ENCODE measurements at places on chromosomes 13 and 19.

DNA sequence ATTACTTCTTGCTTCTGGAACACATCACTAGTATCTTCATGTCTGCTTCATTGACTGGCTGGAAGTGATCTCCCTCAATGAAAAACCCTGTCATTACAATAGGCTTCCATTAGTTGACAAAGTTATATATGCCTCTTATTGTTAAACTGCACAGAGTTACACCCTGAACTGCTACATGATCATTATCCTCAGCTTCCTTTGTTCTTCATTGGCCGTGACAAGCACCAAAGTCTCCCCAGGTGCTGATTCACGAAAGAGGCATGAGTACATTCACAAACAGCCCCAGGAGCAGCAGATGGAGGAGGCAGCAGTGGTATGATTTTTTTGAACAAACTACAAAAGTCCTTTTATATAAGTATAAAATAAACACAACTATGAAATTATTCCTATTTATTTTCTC, 51.4 kb downstream of the VWA8 start:
- no peak for DNase-seq

DNA sequence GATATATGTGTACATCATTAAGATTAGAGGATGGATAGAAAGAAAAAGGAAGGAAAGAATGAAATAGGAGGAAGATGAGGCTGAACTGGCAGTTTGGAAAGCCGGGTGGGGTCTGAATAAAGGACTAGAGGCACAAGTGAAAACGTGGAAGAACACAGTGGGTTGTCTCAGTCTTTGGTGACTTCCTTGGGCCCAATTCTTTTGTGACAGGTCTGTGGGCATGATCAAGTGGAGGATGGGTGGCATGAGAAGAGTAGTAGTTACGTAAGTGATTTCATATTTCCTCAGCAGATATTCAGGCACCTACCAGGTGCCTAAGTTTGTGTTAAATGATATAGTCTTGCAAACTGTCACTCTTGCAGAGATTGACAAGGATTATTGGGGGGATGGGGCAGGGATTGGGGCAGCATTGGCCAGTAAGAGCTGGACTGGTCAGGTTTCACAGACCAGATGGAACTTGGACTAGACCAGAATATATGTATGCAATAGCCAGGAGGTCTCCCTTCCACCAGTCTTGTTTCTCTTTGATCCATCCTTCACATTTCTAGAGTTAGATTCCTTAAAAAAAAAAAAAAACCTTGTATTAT, 2.7 kb downstream of the TPP2 start:
- no peak for DNase-seq

DNA sequence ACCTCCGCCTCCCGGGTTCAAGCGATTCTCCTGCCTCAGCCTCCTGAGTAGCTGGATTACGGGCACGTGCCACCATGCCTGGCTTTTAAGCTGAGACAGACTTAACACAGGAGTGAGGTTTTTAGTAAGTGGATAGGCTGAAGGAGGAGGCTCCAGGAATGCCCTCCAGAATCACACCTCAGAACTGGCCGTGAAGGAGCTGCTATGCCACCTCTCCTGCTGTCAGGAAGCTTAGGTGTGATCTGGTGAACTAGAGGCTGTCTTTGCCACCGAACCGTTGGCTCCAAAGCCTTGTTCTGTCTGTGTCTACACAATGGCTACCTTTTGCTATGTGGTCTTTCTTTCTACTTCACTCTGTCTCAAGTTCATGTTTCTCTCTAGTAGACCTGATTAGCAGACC, 4.2 kb downstream of the PDCD2L start:
- no peak for DNase-seq

- DNase-seq = no peak
Observed at GRCh38 chr13:113655346-113656002, 2.5 kb downstream of the ATP4B start.

DNA sequence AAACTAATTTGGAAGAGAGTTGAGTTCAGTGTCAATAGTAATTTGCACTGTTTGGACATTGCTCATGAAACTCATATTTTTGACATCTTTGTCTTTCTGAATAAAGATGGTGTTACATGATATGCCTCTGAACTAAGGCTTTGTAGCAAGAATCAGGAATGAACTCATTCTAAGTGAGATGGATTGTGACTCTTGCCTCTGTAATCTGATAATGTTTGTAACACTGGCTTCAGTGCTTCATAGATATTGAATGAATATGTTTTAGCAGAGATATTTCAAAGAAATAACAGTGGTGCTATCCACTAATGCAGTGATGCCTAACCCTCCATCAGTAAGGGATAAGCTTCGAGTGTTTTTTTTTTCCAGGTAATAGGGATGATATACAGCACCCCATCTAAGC, 32.9 kb downstream of the TEX26 start:
- no peak for DNase-seq

DNA sequence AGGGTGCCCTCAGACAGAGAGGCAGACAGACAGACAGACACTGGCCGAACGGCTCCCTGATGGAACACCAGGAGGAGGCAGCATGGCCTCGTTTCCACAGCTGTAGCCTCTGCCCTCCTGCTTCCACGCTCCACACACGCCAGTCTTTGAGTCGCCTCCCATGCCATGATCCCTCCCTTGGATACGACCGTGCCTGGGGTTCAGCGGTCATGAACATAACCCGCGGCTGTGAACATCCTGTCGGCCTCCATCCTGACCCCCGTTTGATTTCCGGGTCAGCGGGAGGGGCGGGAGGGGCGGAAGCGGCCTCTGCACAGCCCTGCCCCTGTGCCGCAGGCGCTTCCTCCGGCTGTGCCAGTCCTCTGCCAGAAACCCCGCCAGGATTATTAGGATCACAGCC, 23.4 kb downstream of the GP6 start:
- no peak for DNase-seq

DNA sequence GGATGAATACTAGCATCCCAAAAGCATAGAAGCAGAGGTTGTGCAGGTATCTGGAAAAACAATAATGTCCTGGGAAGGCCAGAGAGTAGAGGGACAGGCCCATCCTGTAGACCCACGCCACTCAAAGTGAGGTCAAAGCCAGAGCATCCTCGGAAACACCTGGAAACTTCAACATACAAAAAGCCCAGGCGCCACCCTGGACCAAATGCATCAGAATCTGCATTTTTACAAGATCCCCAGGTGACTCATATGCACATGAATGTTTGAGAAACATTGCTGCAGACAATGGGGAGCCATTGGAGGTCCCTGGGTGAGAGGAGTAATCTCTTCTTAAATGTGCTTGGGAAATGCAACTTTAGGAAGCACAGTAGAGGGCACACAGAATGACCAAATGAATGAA, 684.1 kb downstream of the DIAPH3 start:
- DNase-seq = no peak

- no peak for DNase-seq
Observed at GRCh38 chr13:44267980-44268379, 105.6 kb upstream of the SERP2 start.

- no peak for DNase-seq
Observed at GRCh38 chr13:30204564-30204963, 102.8 kb downstream of the KATNAL1 start.

GRCh38 chr13:80010286-80010831, 330.6 kb downstream of the SPRY2 start:
- no peak for DNase-seq

GRCh38 chr13:103130681-103131210, 64.5 kb upstream of the SLC10A2 start:
- DNase-seq = no peak

GRCh38 chr13:41408121-41408520, 49.2 kb upstream of the RGCC start:
- DNase-seq = no peak

- DNase-seq = no peak
Observed at GRCh38 chr13:110113284-110113764, 193.6 kb downstream of the COL4A1 start.

DNA sequence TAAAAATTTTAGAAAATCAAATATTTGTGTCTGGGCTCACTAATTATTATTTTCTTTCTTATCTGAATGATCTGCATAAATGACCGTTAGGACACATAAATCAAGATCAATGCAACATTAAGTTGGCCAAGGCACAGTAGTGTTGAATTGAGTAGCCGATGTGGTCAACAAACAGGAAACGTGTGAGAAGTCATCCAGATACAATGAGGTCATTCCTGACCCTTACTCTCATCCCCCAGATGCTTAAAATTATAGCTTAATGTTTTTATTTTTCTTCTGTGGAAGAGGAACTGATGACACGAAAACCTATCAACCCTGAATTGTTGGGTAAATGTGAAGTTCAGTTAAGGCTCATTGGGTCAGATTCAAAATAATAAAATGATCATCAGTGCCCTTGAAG, 222.9 kb downstream of the RFC3 start:
- no peak for DNase-seq

GRCh38 chr13:41276824-41277223, 13.4 kb upstream of the MTRF1 start:
- DNase-seq = no peak

DNA sequence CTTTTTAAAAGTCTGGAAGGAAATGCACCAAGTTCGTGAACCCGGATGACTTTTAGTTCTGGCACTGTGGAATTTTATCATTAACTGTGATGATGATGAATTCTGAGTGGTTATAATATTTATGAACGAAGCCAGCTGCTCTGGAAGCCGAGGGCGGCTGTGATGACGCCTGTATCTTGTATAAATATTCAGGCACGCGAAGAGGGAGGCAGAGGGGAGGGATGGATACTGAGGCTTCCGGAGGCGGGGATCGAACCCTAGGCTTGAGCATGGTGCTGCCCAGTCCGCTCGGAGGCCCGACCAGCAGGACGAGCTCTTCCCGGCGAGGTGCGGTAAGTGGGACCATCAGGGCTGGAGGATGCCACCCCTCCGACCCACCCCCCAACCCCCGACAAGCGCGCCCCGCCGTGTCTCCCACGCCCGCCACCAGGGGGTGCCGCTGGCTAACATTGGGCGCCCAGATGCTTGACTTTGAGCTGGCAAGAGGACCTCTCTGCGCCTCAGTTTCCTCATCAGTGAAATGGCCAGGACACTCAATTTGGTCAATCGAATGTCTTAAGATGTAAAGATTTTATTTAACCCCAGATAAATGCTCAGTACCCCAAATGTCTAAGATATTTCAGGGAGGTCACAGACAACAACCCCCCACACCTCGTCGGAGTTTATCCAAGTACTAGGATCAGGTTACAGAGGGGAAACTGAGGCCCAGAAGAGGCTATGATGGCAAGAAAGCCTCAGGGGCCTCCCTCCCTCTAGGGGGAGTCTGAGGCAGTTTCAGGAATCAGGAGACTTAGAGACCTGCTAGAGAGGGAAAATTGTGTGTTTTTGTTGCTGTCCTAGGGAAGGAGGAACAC, 4.5 kb upstream of the RAB3A start:
- DNase-seq = peak; percentile 53

DNA sequence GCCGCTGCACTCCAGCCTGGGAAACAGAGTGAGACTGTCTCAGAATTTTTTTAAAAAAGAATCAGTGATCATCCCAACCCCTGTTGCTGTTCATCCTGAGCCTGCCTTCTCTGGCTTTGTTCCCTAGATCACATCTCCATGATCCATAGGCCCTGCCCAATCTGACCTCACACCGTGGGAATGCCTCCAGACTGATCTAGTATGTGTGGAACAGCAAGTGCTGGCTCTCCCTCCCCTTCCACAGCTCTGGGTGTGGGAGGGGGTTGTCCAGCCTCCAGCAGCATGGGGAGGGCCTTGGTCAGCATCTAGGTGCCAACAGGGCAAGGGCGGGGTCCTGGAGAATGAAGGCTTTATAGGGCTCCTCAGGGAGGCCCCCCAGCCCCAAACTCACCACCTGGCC, at the start of gene KLK2:
Gene KLK2 (plus strand): TSS at position 384 of the 400 bp plus-strand sequence. CDS start 35 bp downstream, outside the sequence.
- DNase-seq = no peak

- no peak for DNase-seq
Observed at GRCh38 chr19:11141937-11142527, 13.6 kb downstream of the SPC24 start.

DNA sequence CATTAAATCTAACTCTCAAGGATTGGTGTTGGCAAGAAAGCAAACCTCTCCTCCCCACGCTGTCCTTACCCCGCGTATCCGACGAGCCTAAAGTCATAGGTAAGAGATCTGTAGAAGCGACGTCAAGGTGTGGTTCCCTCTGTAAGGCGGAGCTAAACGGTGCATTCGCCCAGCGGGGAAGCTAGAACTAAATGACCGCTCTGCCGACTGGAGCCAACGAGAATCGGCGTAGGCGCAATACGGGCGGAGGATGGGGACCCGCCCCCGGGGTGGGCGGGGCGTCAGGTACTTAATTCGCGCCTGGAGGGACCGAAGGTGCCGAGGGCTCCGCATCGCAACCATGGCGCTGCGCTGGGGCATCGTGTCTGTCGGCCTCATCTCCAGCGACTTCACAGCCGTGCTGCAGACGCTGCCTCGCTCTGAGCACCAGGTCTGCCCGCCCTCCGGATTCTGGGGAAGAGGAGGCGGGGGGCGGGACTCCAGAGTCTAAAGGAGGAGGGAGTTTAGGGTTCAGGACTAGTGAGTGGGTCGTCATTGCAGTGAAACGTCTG, at the start of gene DHDH:
Gene DHDH (plus strand): TSS at position 318 of the 551 bp plus-strand sequence. CDS start 23 bp downstream, at position 341.
- peak; percentile 85 for DNase-seq

DNA sequence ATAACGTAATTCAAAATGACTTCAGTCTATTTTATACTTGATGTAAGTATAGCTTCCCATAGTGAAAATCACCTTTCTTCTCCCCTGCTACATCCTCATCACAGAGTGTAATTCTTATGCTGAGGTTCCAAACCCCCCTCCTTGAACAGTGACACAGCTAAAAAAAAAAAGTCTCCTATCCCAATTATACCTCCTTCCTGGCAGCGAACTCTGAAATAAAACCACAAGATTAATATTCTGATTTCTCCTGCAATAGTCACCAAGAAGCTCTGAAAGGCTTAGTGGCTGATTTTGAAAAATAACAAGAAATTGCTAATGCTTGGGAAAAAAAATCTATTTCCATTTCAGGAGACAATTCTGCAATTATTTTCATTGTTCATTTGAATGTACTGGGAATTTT, 36.3 kb downstream of the EFNB2 start:
- DNase-seq = no peak

GRCh38 chr19:34985249-34986022, 14.7 kb upstream of the GRAMD1A start:
- DNase-seq = no peak

DNA sequence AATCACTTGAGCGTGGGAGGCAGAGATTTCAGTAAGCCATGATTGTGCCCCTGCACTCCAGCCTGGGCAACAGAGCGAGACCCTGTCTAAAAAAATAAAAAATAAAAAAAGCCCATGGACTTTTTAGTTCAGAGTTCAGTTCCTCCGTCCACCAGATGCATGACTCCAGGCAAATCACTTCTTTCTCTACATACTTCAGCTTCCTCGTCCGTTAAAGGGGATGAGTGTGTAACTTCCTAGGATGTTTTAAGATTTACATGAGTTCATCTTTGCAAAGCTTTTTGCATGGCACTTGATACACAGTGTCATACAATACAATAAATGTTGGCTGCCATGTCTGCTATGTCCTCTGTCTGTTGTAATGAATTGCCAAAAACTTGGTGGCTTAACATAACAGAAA, 10.0 kb upstream of the FFAR2 start:
- no peak for DNase-seq

DNA sequence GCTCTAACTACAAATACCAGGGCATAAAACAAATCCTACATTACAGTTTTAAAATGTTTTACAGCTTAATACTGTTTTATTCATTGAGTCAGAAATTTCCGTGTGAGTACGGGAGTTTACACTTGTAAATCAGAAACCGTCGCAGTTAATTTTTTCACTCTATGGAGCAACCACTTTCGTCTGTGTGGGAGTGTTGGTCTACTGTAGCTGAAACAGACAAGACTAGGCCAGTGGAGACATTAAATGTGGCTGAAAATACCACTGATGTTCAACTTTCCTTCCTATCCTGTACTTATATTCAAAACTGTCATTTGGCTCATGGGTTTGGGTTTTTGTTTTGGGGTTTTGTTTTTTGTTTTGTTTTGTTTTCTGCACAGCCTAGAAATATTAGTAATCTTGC, 268.7 kb downstream of the DCT start:
- peak; percentile 51 for DNase-seq

GRCh38 chr13:36417331-36417730, 15.0 kb upstream of the CCNA1 start:
- DNase-seq = no peak
